ENCODE measurements at places on chromosomes 13 and 19.

- no peak for DNase-seq
Measured at GRCh38 chr13:49132479-49133002, 87.6 kb upstream of the MLNR start.

DNA sequence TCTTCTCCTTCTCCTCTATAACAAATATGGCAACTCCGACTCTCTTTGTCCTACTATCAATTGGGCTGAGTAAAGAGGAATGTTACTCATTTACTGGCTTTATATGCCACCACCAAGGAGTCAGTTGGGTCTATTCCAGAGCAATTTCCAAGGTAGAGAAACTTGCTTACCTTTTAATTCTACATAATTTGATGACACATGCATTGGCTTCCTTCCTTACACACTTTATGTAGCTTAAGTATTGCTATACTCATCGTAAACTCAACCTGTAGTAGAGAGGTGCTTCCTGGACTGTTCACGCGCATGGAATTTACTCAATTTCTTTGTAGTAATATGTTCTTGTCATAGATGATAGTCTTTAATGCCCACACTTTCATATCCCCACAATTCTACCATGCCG lies 160.7 kb downstream of the LMO7 start:
- DNase-seq: no peak

- DNase-seq: no peak
Measured at GRCh38 chr13:96460609-96461008, 370.7 kb downstream of the HS6ST3 start.

- no peak for DNase-seq
Measured at GRCh38 chr19:19372656-19373416, 32.6 kb upstream of the GATAD2A start.

- DNase-seq: no peak
Measured at GRCh38 chr13:112143753-112144615, 77.0 kb downstream of the SOX1 start.

- DNase-seq: no peak
Measured at GRCh38 chr13:88235441-88235840, 564.3 kb downstream of the SLITRK5 start.

DNA sequence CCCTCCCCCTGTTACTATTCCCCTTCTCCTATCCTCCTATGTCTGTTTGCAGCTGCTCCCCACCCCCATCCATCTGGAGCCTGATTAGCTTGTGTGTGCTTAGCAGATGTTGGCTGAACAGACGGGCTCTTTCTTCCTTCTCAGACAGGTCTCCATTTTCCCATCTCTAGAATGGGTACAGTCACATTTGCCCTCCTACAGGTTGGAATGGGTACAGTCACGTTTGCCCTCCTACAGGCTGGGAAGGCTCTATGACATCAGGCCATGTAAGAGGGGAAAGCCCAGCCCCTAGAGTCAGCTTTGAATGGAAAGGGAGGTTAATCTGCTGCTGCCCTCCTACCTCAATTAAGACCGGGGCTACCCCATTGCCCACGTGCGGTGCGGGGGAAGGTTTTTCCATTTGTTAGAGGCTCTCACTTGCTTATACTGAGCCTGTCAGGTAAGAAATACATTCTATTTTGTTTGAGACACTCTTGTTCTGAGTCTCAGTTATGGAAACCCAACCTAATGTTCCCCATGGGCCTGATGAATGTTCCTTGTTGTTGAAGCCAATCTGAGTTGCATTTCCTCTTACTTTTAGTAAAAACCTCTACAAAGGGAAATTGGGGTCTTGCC lies 2.2 kb upstream of the CLEC17A start:
- DNase-seq: no peak

Measured in stimulated activated CD4-positive, alpha-beta T cell treated with anti-CD3 and anti-CD28 coated beads, Interleukin-1b, Interleukin-23, amount 100 ng/mL, for 24 hours (primary cell).